Frontal cortex (tissue), 4 donors: ENCODE measurements at places on chromosomes 3 and 15. TPM values are rescaled to one million over a fixed set of nuclear protein-coding genes. Genes with fewer than 3 reads are reported as not detected.

Gene TMC3
- total RNA-seq = under 0.01 TPM

Gene INSYN1
- total RNA-seq = 26.1 TPM

Gene CFAP91
- total RNA-seq = 7.7 TPM

Gene CX3CR1
- 7.3 TPM for total RNA-seq

Gene LIPH
- total RNA-seq = not detected

Gene POPDC2
- 0.82 TPM for total RNA-seq

Gene ABHD10
- total RNA-seq = 85.6 TPM

Gene INTS14
- 17.5 TPM for total RNA-seq

Gene LPP
- total RNA-seq = 6.5 TPM

Gene HRH1
- 2.0 TPM for total RNA-seq

Gene PAQR5
- 0.82 TPM for total RNA-seq

Gene GOLGA8N
- total RNA-seq = 2.4 TPM

Gene ADAMTSL3
- 17.1 TPM for total RNA-seq

Gene GOLGA8R
- total RNA-seq = 0.82 TPM

Gene HRG
- not detected for total RNA-seq

Gene SLITRK3
- total RNA-seq = 11.0 TPM

Gene SPINK8
- not detected for total RNA-seq

Gene GLDN
- total RNA-seq = 2.0 TPM

Gene RHCG
- total RNA-seq = 4.1 TPM

Gene EHD4
- 2.0 TPM for total RNA-seq

Gene HCN4
- 3.3 TPM for total RNA-seq

Gene CTDSPL2
- total RNA-seq = 117 TPM

Gene ANKRD63
- total RNA-seq = 2.0 TPM

Gene C2CD4A
- under 0.01 TPM for total RNA-seq

Gene SLCO2A1
- total RNA-seq = under 0.01 TPM

Gene DZIP1L
- total RNA-seq = 4.5 TPM

Gene SLC6A1
- total RNA-seq = 52.2 TPM

Gene KCNMB2
- 15.1 TPM for total RNA-seq

Gene GOLGA8J
- total RNA-seq = not detected

Gene CCR4
- total RNA-seq = under 0.01 TPM

Gene RTP4
- not detected for total RNA-seq

Gene SGO1
- 1.6 TPM for total RNA-seq

Gene IL5RA
- total RNA-seq = under 0.01 TPM
